ENCODE measurements at places on chromosomes 4 and X.
A peak's percentile ranks its signal among the peaks of the same experiment; 100 is the strongest.

DNA sequence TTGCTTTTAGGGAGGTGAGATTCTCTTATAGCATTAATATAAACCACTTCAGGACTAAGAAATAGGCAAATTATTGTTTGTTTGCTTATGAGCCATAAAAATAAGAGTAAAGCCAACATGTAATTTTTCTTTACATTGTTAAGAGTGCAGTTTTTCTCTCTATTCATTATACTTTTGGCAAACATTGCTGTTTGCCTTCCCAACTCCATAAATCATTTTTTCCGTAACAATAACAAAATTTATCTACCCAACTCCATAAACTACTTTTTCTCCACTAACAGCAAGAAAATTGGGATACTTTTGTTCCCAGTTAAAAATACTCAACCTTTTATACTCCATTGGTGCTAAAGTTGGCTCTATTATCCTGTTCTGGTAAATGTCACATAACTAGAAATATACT lies 229.7 kb upstream of the GPRIN3 start:
- no peak overlapping the region for H3K27ac ChIP-seq
- H3K4me1 ChIP-seq: no peaks in the 10 kb centered on the region
- H3K4me3 ChIP-seq: no peak overlapping the region
- no peaks in the 10 kb centered on the region for H3K36me3 ChIP-seq
- DNase-seq: no peak
- no peaks in the 10 kb centered on the region for H3K27me3 ChIP-seq

DNA sequence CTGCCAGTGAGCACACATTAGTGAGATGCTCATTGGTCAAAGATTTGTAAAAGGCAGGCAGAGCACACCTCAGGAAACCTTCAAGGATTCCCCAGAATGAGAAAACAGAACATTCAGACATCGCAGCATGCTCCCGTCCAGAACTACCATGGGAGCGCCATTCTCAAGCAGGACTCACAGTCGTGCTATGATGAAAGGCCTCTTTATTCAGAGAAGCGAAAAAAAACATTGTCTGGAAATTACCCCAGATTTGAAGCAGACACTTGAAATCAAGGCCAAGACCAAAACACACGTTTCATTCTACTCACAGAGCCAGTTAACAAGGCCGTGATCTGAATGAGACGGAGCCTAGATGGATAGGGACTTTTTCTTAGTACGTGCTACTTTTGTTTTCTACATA lies 961.8 kb upstream of the TENM3 start:
- H3K27ac ChIP-seq: no peak overlapping the region
- H3K4me1 ChIP-seq: no peaks in the 10 kb centered on the region
- no peaks in the 10 kb centered on the region for H3K36me3 ChIP-seq
- no peaks in the 10 kb centered on the region for H3K27me3 ChIP-seq

GRCh38 chr4:1523033-1523432 lies 116.8 kb upstream of the NKX1-1 start:
- DNase-seq: no peak
- no peaks in the 10 kb centered on the region for H3K36me3 ChIP-seq
- H3K4me3 ChIP-seq: no peak overlapping the region
- H3K4me1 ChIP-seq: no peaks in the 10 kb centered on the region
- H3K27me3 ChIP-seq: peaks cover 59% of the 10 kb centered on the region
- no peak overlapping the region for H3K27ac ChIP-seq

GRCh38 chr4:128823025-128823661 lies 13.6 kb downstream of the JADE1 start:
- H3K27me3 ChIP-seq: no peaks in the 10 kb centered on the region
- H3K4me1 ChIP-seq: peaks cover 22% of the 10 kb centered on the region
- H3K4me3 ChIP-seq: no peak overlapping the region
- no peak for DNase-seq
- peaks cover 20% of the 10 kb centered on the region for H3K36me3 ChIP-seq

GRCh38 chr4:20486433-20486832 lies 213.8 kb upstream of the PACRGL start:
- H3K4me1 ChIP-seq: no peaks in the 10 kb centered on the region
- no peak overlapping the region for H3K4me3 ChIP-seq
- no peak for DNase-seq
- H3K27me3 ChIP-seq: no peaks in the 10 kb centered on the region
- H3K27ac ChIP-seq: no peak overlapping the region

DNA sequence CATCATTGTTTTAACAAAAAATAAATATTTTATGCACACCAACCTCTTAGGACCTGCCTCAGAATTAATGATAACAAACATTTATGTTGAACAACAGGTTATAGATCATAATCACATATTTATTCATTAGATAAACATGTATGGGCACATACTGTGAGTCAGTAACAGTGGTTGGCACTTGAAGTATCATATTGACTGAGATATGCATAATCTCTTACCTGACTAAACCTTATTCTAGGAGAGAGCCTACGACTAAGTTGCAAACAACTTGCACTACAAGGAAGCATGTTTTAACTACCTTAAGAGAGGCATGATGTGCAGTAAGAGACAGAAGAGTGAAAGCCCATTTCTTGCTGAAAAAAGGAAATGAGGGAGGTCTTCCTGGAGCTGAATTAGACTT lies 6.5 kb upstream of the DACH2 start:
- H3K4me3 ChIP-seq: no peak overlapping the region
- no peaks in the 10 kb centered on the region for H3K4me1 ChIP-seq
- no peaks in the 10 kb centered on the region for H3K36me3 ChIP-seq
- peaks cover 6% of the 10 kb centered on the region for H3K27me3 ChIP-seq
- H3K27ac ChIP-seq: no peak overlapping the region

- H3K4me1 ChIP-seq: peaks cover 3% of the 10 kb centered on the region
- H3K36me3 ChIP-seq: no peaks in the 10 kb centered on the region
- no peaks in the 10 kb centered on the region for H3K27me3 ChIP-seq
- no peak overlapping the region for H3K4me3 ChIP-seq
Observed at GRCh38 chr4:40656201-40656863, 26.7 kb upstream of the RBM47 start.

DNA sequence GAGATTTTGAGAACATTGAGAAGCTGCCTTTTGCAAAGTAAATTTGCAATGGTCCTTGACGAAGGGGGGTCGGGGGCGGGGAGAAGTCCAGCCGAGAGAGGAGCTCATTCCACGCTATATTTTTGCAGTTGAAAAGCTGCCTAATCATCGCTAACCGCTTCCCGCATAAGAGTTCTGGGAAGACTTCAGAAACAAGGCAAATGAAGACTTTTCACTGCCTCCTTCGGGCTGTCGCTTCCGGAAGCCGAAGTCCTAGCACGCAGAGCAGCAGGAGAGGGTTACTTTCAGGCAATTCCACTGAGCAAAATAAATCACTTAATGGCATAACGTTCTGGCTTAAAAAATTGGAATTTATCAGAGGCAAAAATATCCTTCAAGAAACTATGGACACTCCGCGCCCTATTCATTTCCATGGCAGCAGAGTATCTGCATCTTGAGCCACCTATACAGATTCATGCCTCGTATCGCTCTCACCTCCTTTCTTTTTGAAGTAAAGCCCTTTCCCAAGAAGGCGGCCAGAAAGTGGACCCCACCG lies 2.6 kb upstream of the LRAT start:
- peaks cover 43% of the 10 kb centered on the region for H3K27me3 ChIP-seq
- H3K27ac ChIP-seq: no peak overlapping the region
- no peak for DNase-seq
- peaks cover 25% of the 10 kb centered on the region for H3K4me1 ChIP-seq
- no peaks in the 10 kb centered on the region for H3K36me3 ChIP-seq
- peak overlapping the region; percentile 21 for H3K4me3 ChIP-seq

GRCh38 chrX:129984111-129984958 lies 1.9 kb downstream of the BCORL1 start:
- H3K4me3 ChIP-seq: peak overlapping the region; percentile 78
- peak; percentile 68 for DNase-seq
- no peaks in the 10 kb centered on the region for H3K4me1 ChIP-seq
- H3K27ac ChIP-seq: no peak overlapping the region

GRCh38 chrX:135295944-135296305 lies 13.4 kb upstream of the ETDC start:
- no peaks in the 10 kb centered on the region for H3K27me3 ChIP-seq
- H3K27ac ChIP-seq: no peak overlapping the region
- no peak for DNase-seq
- no peaks in the 10 kb centered on the region for H3K4me1 ChIP-seq
- H3K4me3 ChIP-seq: peak overlapping the region; percentile 75

DNA sequence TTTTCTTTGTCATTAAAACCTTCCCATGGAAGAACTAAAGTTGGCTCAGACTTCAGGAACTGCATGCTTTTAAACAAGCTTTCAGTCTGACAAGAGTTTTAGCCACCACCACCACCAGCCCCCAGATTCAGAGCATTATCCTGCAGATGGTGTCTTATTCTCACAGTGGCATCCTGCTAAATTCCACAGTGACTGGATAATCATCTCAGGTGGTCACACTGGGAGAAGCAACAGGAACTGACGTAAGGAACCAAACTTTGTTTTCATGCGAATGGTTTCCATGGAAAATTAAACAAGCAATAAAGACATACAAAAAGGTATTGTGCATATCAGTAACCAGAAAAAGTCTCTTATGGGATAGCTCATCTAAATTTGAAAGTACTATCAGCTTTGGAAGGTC lies 370.7 kb downstream of the FBXW7 start:
- H3K4me3 ChIP-seq: no peak overlapping the region
- H3K27me3 ChIP-seq: peaks cover 24% of the 10 kb centered on the region
- no peaks in the 10 kb centered on the region for H3K36me3 ChIP-seq
- no peaks in the 10 kb centered on the region for H3K4me1 ChIP-seq
- no peak overlapping the region for H3K27ac ChIP-seq

- no peaks in the 10 kb centered on the region for H3K36me3 ChIP-seq
- no peaks in the 10 kb centered on the region for H3K4me1 ChIP-seq
- H3K27ac ChIP-seq: no peak overlapping the region
- DNase-seq: no peak
- no peaks in the 10 kb centered on the region for H3K27me3 ChIP-seq
Observed at GRCh38 chr4:82223715-82224114, 150.1 kb downstream of the HNRNPD start.

DNA sequence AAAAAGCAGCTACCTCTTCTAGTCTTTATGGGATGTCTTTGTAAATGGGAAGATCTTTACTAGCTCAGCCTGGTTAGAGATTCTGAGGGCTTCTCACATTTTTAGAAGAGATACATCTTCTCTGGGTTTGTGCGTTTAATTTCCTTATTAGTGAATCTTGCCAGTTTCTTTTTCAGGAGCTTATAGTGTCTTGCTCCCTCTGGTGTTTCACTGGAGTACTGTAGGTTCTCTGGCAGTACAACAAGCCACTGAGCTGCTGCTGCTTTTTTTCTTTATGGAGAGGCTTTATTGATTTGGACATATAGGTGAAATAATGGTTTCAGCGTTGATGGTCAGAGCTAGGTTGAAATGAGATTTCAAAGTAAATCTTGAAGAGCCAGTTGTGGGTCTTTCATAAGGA lies 82.9 kb downstream of the LAS1L start:
- no peak overlapping the region for H3K27ac ChIP-seq
- no peaks in the 10 kb centered on the region for H3K4me1 ChIP-seq
- H3K4me3 ChIP-seq: no peak overlapping the region
- no peaks in the 10 kb centered on the region for H3K36me3 ChIP-seq
- peak; percentile 55 for DNase-seq

- no peaks in the 10 kb centered on the region for H3K27me3 ChIP-seq
- no peak overlapping the region for H3K4me3 ChIP-seq
- no peaks in the 10 kb centered on the region for H3K4me1 ChIP-seq
- no peak for DNase-seq
- H3K27ac ChIP-seq: no peak overlapping the region
Observed at GRCh38 chr4:186954509-186954908, 230.9 kb upstream of the FAT1 start.

DNA sequence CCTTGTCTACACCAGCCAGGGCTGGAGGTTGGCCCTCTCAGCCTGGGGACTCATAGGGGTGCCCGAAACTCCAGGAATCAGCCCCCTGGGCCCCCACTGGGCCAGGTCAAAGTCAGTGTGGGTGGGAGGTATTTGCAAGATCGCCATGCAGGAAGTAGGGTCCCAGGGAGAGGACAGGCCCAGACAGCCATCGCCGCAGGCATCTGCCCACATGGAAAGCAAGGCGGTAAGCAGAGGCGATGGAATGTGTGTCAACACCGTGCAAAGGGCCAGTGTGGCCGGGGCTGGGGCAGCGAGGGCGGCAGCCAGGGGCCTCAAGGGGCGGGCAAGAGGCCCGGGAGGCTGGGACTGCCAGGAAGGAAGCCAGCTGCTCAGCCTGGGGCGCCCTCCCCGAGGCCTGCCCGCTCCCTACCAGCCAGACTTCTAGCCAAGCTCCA lies 19.3 kb upstream of the DUSP9 start:
- H3K27ac ChIP-seq: no peak overlapping the region
- H3K36me3 ChIP-seq: no peaks in the 10 kb centered on the region
- no peaks in the 10 kb centered on the region for H3K27me3 ChIP-seq
- no peak overlapping the region for H3K4me3 ChIP-seq
- no peak for DNase-seq

DNA sequence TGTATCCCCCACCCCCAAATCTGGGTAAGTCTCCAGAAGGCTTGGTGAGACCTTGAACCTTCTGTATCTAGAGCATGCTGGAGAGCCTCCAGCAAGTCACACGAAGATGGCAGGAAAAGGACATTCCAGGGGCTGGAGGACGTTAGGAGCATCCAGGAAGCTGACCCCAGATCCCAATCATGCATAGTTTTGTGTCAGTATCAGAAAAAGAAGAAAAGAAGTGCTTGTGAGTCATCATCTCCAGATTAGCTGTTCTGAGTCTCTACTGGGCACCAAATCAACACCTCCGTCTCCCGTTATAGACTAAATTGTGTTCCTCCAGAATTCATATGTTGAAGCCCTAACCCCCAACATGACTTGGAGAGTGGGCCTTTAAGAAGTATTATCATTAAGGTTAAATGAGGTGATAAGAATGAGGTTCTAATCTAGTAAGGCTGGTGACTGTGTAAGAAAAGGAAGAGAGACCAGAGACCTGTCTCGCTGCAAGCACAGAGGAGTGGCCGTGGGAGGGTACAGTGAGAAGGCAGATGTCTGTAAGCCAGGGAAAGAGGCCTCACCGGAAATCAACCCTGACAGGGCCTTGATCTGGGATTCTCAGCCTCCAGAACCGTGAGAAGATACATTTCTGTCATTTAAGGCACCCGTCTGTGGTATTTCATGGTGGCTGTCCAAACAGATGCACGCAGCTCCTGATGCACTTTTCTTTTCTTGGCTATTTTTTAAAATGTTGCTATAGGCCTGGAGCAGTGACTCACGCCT lies 38.1 kb upstream of the CLDN24 start:
- DNase-seq: no peak
- no peak overlapping the region for H3K4me3 ChIP-seq
- peaks cover 13% of the 10 kb centered on the region for H3K4me1 ChIP-seq
- H3K27me3 ChIP-seq: no peaks in the 10 kb centered on the region
- H3K27ac ChIP-seq: no peak overlapping the region

- H3K4me3 ChIP-seq: no peak overlapping the region
- no peak for DNase-seq
- no peaks in the 10 kb centered on the region for H3K4me1 ChIP-seq
- H3K36me3 ChIP-seq: no peaks in the 10 kb centered on the region
Observed at GRCh38 chr4:13129095-13129494, 355.0 kb downstream of the RAB28 start.

- no peak overlapping the region for H3K27ac ChIP-seq
- DNase-seq: no peak
- no peaks in the 10 kb centered on the region for H3K27me3 ChIP-seq
- H3K4me1 ChIP-seq: no peaks in the 10 kb centered on the region
- H3K36me3 ChIP-seq: no peaks in the 10 kb centered on the region
- no peak overlapping the region for H3K4me3 ChIP-seq
Observed at GRCh38 chrX:87409113-87409841, 108.3 kb upstream of the KLHL4 start.

Measured in endodermal cell (in vitro differentiated cells).